ENCODE measurements at places on chromosomes 6 and 20. TPM values are rescaled to one million over a fixed set of nuclear protein-coding genes. Genes with fewer than 3 reads are reported as not detected.

DNA sequence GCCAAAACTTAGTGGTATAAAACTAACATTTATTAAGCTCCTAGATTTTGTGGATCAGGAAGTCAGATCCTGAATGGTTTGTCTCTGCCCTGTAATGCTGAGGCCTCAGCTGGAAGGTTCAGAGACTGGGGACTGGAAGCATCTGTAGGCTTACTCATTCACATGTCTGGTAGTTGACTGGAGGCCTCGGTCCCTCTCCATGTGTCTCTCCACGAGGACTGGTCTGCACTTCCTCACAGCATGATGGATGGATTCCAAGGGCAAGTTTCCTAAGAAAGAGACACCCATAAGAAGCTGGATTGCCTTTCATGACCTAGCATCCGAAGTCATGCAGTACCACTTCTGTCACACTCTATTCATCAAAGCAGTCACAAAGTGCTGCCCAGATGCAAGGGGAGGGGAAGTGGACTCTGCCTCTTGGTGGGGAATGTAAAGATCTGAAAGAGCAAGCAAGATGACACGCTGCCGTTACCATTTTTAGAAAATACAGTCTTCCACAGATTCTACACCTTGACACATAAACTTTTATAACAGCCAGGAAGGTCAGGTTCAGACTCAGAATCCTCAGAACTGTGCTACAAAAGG is 17.2 kb upstream of the MDGA1 start:
- no peak for DNase-seq

DNA sequence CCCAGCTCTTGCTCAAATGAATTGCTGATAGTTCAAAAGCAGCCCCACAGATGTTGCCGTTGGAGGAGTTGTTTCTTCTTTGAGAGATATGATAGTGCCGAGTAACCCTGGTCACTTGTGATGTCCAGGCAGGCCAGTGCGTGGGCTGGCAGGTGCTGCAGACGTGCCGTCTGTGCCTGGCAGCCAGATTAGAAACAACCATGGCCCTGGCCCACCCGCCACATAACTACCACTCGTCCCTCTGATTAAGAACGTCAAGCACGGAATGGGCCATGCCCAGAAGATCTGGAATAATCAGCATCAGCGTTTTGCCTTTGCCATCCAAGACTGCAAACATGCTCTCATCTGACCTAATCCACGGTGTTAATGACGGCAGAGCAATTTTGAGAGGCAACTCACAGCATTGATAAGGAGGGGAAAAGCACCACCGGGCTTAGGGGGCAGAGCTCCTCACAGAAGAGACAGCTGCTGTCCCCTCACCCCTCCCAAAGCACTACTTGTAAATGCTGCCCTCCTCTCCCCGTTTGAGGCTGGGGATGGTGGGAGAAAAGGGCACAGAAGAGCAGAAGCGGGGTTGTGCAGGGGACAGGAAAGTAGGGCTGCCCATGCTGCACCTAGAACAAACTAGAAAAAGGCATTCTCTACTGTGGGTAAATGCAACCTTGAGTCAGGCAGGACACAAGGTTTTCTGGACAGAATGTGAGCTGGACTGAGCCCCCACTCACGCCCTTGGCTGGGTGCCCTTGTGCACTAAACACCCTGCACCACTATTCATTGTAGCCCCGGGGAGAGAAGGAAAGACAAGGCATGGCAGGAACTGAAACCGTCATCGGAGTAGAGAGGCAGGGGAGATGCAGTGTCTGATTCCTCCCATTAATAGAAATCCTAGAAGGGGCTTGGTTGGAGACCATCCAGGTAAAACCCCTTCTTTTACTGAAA is 5.3 kb upstream of the CPNE5 start:
- DNase-seq: no peak

GRCh38 chr6:3363296-3364025 is 93.4 kb downstream of the SLC22A23 start:
- no peak for DNase-seq

- DNase-seq: no peak
Observed at GRCh38 chr6:116444575-116444974, 16.6 kb upstream of the CALHM6 start.

- no peak for DNase-seq
Observed at GRCh38 chr6:27213544-27214125, 33.9 kb upstream of the PRSS16 start.

GRCh38 chr20:32535316-32535952 is 49.7 kb downstream of the NOL4L start:
- DNase-seq: no peak

- no peak for DNase-seq
Observed at GRCh38 chr6:142561511-142562265, 259.9 kb downstream of the ADGRG6 start.

- no peak for DNase-seq
Observed at GRCh38 chr20:49560186-49560585, 7.8 kb downstream of the PTGIS start.

DNA sequence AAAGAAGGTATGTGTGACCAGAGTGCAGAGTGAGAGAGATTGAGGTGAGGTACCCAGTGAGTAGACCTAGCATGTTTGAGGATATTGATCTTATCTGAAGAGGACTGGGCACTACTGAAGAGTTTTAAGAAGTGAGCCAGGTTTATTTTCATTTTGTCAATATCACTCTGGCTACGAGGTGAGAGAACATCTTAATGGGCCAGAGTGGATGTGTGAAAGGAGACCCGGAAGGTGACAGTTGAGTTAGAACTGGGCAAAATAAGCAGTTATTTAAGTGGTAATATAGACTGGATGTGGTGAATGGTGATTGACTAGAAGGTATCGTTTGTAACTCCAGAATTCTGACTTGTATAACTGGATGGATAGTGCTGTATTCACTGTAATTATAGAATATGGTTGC is 134.1 kb downstream of the QKI start:
- no peak for DNase-seq

GRCh38 chr6:167409694-167410093 is 84.8 kb downstream of the TTLL2 start:
- DNase-seq: no peak

DNA sequence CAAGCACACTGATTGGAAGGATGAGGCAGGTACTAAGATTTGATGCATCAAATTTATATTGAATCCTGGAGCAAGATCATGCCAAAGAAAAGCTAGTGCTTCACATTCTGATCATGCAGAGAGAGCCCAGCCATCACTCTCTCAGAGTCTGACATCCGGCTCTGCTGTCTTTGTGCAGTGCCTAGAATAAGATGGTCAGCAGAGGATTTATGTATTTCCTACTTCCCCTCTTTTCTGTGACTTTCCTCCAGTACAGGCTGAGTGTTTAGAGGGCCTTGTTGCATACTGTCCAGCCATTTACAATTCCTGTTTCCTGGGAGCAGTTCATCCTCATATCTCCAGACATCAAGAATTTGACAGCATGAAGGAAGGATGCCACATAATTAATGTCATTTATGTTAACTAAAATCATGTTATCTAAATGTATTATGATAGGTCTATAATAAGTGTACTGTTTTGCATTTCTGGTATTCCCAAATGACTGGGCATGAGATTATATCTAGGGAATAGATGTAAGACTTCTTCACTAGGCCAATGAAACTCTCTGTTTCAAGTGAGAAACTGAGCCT is 167.6 kb downstream of the EPM2A start:
- no peak for DNase-seq

GRCh38 chr6:134754013-134754690 is 195.7 kb downstream of the ALDH8A1 start:
- DNase-seq: no peak

- DNase-seq: no peak
Observed at GRCh38 chr6:131013495-131013894, 49.5 kb downstream of the EPB41L2 start.

DNA sequence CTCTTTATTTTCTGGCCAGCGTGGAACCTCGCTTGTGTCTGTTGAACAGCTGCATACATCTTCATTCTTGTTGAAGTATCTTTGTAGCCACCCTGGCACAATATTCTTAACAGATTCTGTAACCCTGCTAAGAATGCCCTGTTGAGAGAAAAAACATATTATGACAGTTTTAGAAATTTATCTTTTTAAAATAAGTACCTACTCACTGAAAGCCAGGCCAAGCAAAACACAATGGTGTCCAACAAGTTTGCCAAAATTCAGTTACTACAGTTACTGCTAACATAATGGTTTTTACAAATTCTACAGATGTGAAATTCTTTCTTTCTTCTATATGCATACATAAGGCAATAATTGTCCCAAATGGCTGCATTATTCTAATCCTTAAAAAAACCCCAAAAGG is 18.2 kb downstream of the NUP153 start:
- DNase-seq: no peak

GRCh38 chr6:128024969-128025368 is 124.1 kb upstream of the THEMIS start:
- no peak for DNase-seq

GRCh38 chr6:99491171-99491570 is 24.1 kb downstream of the USP45 start:
- DNase-seq: no peak

The PLA2G7 gene
- total RNA-seq: 0.46 TPM

The RAB5IF gene
- 50.2 TPM for total RNA-seq

The KCNK5 gene
- total RNA-seq: 0.19 TPM

The ABHD16B gene
- not detected for total RNA-seq

All from cardiac septum (tissue), 1 donor.